Kidney epithelial cell (primary cell): ENCODE measurements at places on chromosomes 2 and 18. TPM values are rescaled to one million over a fixed set of nuclear protein-coding genes. Genes with fewer than 3 reads are reported as not detected.
A peak's percentile ranks its signal among the peaks of the same experiment; 100 is the strongest.

Gene ALPP
- not detected in 2 replicates for total RNA-seq

Gene ATF2
- total RNA-seq, result 35.1 and 38.9 TPM in 2 replicates

Gene CFAP65
- total RNA-seq, result 0.07 TPM in 1 of 2 replicates, not detected in the other

Gene FEV
- total RNA-seq, result not detected in 2 replicates

Gene GCG
- total RNA-seq, result not detected in 2 replicates

Gene SP140
- total RNA-seq, result 0.82 and 3.6 TPM in 2 replicates

Gene CRYBA2
- total RNA-seq, result not detected in 2 replicates

Gene BIN1
- 90.9 and 98.5 TPM in 2 replicates for total RNA-seq

Gene PROC
- 1.4 and 2.9 TPM in 2 replicates for total RNA-seq

Gene C2orf80
- total RNA-seq, result not detected in 2 replicates

Gene SULT1C4
- total RNA-seq, result 33.3 and 37.7 TPM in 2 replicates

Gene ANKRD44
- 2.4 and 4.3 TPM in 2 replicates for total RNA-seq

Gene TWIST2
- total RNA-seq, result 1.8 and 4.2 TPM in 2 replicates

DNA sequence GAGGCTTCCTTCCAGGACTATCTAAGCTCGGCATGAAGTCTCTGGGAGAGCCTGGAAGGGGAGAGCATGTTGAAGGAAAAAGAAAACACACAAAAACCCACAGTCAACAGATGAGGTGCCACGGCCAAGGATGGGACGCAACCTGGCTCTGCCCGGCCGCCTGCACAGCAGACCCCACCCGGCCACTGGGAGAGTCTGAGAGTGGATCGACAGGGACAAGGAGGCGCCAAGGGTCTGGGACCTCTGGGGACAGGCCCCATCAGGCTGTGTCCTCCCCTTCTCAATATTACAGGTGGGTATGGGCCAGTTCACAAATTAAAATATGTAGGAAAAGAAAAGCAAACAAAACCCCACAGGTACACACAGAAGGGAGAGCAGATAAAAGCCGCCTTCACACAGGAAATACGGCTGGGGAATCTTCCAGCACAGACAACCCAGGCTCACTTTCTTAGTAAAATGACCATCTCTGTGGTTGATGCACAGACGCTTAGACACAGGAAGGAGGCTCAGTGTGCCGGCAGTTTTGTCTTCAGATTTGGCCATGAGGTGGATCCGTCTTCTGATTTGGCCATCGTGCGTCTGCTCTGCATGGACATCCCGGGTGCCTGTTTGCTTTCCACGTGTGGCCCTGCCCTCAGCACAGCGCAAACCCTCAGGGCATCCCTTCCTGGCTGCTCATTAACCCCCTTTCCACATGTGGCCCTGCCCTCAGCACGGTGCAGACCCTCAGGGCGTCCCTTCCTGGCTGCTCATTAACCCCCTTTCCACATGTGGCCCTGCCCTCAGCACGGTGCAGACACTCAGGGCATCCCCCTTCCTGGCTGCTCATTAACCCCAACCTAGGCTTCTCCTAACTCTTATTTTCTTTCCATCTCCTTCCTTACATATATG lies 138.4 kb downstream of the EIPR1 start:
- DNase-seq, result no peak

GRCh38 chr2:216694826-216695217 lies 527 bp downstream of the IGFBP5 start:
- DNase-seq, result no peak

- no peak for DNase-seq
Observed at GRCh38 chr2:109438773-109439389, 174.9 kb downstream of the SEPTIN10 start.

- peak; percentile 64 for DNase-seq
Observed at GRCh38 chr2:37829202-37829601, 95.9 kb upstream of the RMDN2 start.

- DNase-seq, result no peak
Observed at GRCh38 chr18:54263904-54264336, 5.4 kb upstream of the POLI start.

DNA sequence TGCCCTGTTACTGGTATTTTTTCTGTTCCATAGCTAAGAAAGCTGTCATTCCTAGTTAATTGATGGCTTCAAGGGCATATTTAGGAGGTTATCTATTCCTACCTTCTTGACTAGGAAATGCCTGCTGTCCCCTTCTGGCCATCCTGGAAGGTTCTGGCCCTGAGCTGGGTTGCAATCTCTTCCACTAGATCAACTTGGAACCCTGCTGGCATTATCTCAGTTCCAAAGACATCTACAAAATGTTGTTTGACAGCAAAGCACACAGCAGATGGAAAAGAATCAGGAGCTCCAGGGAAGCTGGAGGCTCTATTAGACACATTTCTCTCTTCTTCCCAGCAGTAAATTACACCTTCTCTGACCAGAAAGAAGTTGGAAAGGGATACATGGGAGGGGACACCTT lies 192.1 kb downstream of the ARHGAP28 start:
- no peak for DNase-seq

- no peak for DNase-seq
Observed at GRCh38 chr2:78928502-78928901, 97.0 kb upstream of the REG3G start.

DNA sequence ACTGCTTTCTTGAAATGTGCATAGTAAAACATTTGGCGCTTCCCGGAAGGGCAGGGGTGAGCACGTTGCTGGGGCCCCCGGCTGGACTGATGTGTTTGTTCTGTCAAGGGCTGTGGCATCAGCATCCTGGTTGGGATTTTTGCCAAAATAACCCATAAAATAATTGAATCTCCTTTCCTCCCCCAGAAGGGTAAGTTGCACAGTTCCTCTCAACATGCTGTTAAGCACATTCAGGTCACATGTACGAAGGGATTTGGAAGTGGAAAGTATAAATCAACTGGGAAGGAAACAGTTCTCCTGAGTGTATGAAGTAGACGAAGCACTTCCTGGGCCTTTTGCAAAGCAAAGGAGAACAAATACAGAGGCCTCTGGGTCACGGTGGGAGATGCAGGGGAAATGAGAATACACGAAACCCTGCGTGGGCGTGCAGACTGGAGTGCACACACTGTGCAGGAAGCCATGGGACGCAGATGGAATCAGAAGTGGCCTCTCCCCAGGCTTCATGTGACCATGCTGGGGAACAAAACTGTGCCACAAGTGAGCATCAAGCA lies 183.9 kb downstream of the LPIN1 start:
- DNase-seq, result no peak

GRCh38 chr2:186590350-186590758 lies 498 bp downstream of the ITGAV start:
- DNase-seq, result no peak

DNA sequence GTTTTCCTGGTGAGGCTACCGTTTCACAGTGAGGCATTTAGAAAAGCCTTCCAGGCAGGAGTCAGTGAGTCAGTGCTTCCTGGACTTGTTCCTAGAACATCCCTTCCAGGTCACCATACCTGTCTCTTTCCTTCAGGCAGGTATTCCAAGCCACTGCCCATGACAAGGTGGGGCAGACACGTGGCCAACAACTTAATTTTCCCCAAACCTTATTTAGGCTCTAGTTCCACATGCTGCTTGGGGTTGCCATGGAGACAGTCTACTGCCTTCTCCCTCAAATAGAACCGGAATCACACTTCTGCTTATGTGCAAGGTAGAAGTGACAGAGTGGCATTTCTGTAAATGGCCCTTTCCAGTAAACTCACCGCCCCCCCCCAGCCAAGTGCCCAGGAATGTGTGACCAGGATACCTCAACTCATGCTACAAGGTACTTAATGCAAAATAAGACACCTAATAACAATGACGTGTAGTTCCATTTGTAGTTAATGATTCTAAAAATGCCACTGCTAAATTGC lies 258.3 kb downstream of the PRKCE start:
- peak; percentile 34 for DNase-seq

- DNase-seq, result no peak
Observed at GRCh38 chr2:239049421-239050251, 201.8 kb downstream of the TWIST2 start.

DNA sequence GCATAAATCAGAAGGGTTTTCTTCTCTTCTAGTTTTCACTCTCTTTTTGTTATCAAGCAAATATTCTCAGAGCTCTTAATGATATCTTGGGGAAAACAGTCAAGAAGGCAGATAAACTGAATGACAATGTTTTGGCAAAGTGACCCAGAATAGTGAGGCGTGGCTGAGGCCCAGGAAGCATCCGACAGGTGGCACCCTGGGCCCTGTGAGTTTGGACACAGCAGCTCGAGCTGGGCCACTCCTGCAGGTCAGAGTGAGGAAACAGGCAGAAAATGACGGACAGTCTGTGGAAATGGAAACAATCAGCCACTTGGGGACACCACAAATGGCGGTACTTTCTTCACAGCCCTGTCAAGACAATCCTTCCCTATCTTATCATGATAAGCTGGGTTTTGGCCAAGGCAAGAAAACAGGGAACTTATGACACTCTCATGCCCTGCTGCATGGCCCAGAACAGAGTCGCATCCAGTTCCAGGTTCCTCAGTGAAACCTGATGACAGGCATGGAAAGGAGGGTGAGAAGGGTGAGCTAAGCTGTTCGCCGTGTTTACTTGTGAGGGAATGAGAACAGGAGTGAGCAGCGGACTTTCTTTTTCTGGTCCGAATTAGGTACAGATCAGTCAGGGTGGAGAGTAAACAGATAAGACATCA lies 32.1 kb downstream of the MRPL44 start:
- no peak for DNase-seq

- DNase-seq, result no peak
Observed at GRCh38 chr2:36420569-36421181, 65.1 kb downstream of the CRIM1 start.

GRCh38 chr2:215394102-215394805 lies 41.6 kb downstream of the FN1 start:
- no peak for DNase-seq

DNA sequence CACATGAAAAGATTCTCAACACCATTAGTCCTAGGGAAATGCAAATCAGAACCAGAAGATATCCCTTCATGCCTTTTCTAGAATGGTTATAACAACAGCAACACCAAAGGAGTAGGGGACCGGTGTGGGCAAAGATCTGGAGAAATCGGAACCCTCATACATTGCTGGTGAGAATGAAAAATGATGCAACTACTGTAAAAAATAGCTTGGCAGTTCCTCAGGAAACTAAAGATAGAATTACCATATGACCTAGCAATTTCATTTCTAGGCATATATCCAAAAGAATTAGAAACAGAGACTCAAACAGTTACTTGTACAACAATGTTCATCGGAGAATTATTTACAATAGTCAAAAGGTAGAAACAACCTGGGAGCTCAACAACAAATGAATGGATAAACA lies 29.2 kb upstream of the CDH7 start:
- no peak for DNase-seq

GRCh38 chr18:63648241-63648640 lies 4.2 kb upstream of the SERPINB4 start:
- DNase-seq, result no peak

DNA sequence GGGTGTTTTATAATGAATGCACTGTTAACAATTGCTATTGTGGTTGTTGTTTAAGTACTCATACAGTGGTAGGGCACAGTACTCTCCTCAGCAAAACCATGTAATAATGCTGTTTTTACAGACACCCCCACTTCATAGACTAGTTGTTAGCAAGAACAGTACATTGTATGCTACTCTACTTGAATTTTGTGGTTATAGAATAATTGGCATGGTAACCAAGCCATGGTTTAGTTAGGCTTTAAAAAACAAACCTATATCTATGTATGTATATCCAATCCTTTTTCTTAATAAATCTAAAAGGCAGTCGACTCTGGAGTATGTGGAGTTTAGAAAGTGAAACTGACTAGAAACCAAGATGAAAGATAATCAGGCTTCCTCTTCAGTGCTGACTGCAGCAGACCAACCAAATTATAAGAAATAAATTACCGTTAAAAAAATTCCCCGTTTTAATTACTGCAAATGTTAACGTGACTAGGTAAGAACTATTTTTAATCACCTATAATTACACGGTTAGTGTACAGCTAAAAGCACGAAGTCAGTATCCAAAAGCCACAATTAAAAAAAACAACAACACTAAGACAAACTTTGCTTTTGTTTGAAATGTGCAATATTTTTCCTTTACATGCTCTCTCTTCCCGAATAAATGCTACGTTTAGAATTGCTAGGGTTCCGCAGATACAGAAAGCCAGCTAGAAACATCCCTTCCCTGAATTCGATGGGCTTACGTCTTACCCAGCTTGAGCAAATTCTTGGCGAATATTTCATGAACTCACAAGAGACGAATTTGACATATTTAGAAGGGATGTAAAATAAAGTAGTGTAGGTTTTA lies 113.3 kb upstream of the SERTAD2 start:
- no peak for DNase-seq

DNA sequence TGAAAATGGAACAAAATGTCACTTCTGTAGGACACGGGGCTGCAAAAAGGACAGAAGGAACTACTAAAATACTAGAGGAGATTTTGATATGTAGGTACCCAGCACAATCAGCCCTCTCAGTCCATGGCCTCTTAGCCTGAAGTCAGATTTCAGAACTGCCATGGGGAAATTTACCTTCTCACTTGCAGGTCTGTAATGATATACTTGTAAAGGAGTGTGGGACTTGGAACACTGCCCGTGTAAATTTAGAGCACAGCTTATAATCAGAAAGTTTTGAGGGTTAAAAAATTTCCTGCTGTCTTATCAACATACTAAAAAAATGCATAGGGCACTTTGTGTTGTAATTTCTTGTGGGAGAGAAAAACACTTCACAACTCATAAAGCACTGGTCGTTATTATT lies 60.6 kb downstream of the ZEB2 start:
- no peak for DNase-seq

GRCh38 chr18:79224381-79224780 lies 155.2 kb downstream of the ATP9B start:
- no peak for DNase-seq

- DNase-seq, result no peak
Observed at GRCh38 chr2:147703171-147703570, 141.7 kb upstream of the ACVR2A start.

GRCh38 chr18:48814490-48815178 lies 136.1 kb downstream of the SMAD7 start:
- no peak for DNase-seq

DNA sequence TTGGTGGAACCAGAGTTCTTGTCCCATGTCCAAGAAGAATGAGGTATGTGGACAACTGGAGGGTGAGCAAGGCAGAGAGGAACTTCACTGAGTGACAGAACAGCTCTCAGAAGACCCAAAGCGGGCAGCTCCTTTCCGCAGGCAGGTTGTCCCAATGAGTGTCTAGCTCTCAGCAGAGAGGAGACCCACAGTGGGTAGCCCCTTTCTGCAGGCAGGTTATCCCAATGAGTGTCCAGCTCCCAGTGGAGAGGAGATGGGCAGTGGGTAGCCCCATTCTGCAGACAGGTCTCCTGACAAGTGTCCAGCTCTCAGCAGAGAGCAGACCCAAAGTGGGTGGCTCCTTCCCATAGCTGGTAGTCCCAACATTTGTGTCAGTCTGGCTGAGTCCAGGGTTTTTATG lies 69.6 kb downstream of the SRBD1 start:
- no peak for DNase-seq
